ENCODE measurements at places on chromosomes 12 and 14.

GRCh38 chr14:68368850-68369249, 424.0 kb downstream of the ZFP36L1 start:
- no peak for DNase-seq

GRCh38 chr12:11651785-11652184, 2.3 kb downstream of the ETV6 start:
- peak; percentile 26 for DNase-seq

DNA sequence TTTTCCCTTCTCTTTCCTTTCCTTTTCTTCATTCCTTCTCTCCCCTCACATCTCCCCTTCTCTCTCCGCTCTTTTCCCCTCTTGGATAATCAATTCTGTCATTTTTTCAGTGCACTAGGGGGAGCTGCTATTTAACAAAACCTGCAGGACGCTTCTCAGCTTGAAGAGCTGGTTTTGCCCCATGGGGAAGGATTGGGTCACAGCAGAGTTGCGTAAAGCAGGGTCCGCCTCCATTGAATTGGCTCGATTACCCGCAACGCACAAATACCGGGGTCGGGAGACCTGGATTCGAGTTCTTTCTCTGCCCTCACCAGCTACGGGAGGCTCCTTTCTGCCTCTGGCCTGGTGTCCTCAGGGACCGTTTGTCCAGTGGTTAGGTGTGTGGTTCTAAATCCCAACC, 42.1 kb upstream of the CHGA start:
- DNase-seq, result no peak

GRCh38 chr14:42911642-42912041, 1305.0 kb downstream of the LRFN5 start:
- DNase-seq, result no peak

DNA sequence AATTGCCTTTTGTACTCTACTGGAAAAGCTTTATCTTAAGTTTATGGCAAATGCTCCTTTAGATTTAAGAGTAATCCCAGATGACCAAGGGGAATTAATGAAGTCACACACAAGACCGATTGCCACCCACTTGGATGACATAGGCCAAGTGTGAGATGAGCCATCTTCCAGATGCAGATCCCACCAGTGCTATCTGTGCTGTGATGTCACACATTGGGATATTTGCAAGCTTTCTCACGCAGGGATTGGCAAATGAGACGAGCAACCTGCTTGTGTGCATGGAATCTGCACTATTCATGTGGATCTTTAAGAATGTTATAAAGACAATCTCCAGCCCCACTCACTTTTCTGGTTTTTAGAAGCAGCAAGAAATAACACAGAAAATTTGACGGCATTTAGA, 602.1 kb upstream of the TMEM132C start:
- DNase-seq, result no peak

GRCh38 chr14:106610691-106611090, 1084.3 kb downstream of the TMEM121 start:
- DNase-seq, result no peak

DNA sequence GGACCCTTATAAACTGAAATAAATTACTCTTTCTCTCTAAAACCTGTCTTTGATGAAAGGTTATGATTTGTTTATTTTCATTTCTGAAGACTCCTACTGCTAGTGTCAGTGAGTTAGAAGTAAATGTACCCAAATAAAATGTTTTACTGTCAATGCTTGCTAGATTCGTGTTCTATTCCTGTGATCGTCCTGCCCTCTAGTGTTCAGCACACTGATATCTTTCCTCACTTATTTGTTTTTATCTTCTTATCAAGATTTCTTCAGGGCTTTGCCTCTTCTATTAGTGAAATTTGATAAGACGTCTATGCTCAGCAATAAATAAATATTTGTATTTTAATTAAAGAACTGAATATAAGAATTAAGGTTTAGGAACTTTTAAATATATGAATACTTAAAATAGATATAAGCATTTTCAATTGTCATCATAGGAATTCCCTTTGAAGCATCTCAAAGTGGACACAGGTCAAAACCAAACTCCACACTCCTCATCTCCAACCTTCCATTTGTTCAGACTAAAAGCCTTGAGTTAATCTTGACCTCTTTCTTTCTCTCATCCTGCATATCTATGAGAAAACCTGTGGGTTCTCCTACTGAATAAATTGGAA, 75.8 kb downstream of the C12orf50 start:
- DNase-seq, result no peak

DNA sequence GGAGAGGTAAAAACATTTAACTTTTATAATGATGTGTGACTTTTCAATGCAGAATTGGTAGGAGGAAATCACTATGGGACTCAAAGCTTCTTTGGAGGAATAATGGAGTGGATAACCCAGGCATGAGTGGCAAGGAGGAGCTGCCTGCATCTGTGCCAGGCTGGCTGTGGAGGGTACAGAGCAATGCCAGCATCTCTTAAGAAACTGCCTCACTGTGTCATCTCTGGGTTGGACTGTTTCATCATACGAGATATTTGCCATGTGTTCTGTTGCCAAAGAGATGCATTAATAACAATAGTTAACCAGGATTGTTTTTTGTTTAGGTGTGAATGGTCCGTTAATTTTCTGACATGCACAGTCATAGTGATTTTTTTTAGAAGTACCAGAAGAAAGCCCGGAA, 183.7 kb upstream of the NTF3 start:
- DNase-seq, result no peak

GRCh38 chr12:109020796-109021380, at the start of gene SVOP:
Gene SVOP (minus strand): TSS chr12:109021068. CDS start chr12:109020868, 200 bp downstream.
- peak; percentile 99 for DNase-seq

GRCh38 chr14:94180655-94181271, 6.6 kb downstream of the PPP4R4 start:
- no peak for DNase-seq

DNA sequence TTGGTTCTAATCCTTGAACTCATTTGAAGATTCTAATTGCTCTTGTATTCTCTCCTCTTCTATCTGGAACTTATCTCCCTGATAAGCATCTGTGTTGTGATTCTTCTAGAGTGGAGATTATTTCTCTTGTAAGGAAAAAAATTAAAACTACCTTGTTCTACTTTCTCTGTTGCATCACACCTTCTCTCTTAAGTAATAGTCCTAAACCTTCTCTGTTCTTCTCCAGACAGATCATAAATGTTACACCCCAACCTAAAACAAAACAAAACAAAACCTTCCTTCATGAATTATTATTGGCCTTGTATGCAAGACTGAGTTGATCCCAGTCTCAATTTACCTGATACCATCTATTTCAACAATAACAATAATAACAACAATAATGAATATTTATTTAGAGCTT, 612.1 kb downstream of the DIO2 start:
- no peak for DNase-seq

DNA sequence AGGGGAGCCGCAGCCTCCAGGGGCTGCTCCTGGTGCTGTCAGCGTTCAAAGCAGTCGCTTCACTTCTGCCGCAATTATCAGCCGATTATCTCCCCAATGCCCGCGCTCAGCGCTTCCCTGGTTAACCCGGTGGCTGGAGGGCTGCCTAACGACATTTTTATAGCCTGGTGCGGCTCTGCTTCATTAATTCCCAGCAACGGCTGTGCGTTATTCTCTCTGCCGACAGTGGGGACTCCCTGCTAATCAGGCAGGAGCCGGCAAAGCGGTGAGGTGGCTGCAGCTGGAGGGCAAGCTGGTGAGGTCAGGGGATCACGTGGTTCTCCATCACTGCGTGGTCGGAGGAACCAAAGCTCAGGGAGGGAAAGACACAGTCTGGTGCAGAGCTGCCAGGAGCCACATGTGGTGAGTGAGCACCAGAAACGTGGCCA, 62.9 kb downstream of the GLRX5 start:
- DNase-seq, result peak; percentile 80

- DNase-seq, result no peak
These were observed 106.2 kb downstream of the CRACR2A start for GRCh38 chr12:3646561-3647241.

- peak; percentile 80 for DNase-seq
These were observed 15.3 kb downstream of the TNFAIP2 start for GRCh38 chr14:103138301-103139131.

DNA sequence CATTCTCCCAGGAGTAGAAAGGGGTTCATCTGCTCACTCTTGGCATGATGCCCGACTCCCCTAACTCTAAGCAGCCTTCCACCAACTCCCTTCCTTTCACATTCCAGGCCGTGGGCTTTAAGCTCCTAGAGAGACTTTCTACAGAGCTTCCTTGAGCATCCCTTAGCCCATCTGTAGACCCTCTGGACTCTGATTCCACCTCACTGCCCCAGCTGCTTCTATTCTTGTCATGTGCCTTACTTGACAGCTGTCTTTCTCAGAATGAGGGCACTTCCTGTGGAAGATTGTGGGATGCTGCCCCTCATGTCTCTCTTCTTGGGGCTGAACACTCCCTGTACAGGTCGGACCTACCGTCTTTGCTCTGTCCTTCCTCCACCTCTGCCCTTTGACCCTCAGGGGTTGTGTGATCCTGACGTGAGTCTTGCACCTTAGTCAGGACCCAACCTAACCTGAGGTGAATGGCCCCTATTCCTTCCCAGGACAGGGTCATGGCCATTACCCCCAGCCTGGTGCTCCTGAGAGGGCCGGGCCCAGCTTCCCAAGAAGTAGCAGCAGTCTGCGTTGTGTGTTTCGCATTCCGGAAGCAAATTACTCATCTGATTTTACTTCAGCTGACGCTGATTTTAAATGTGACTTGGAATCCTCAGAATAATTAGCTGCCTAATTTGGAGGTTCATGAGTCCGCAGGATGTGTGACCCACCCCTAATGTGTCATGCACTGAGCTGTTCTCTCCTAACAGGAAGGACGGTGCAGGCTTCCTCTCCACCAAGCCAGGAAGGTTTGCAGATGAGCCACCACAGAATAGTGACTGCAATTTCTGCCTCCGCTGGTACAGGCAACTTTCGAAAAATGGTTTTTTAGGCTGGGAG, 2.7 kb upstream of the GALNT6 start:
- no peak for DNase-seq

DNA sequence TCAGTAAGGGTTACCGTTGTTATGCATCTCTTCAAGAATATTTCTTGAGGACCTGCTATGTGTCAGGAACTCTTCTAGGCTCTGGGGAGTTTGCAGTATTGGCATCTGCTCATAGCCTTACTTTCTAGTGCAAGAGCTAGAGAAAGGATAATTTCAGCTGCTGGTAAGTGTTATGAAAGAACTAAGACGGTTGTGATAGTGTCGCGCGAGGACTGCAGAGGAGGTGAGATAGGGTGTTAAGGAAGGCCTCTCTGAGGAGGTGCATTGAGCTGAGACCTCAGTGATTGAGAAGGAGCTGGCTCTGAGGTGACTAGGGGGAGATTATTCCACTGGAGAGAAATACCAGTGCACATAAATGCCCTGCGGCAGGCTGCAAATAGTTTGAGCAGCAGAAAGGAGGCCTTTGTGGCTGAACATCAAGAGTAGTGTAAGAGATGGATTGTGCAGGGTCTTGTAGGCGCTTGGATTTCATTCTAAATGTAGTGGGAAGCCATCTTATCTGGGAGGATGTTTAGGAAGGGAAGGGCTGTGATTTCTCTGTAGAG, 824 bp downstream of the DDX55 start:
- DNase-seq, result no peak

DNA sequence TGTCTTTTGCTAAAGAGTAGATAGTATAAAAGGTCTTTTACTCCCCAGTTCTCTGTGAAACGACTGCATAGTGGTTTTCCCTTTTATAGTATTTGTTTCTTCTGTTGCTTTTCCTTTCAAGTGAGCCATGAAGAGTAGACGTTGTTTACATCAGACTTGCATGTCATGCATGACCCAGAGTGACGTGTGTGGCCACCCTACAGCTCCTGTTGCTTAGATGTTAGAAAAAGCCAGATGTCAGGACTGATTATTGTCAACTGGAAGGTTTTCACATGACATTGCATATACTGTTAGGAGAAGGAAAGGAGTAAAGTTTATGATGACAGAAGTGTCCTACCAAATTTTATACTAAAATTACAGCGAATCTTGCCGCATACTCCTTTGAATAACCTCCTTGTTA, 1.3 kb upstream of the RD3L start:
- DNase-seq, result no peak

All from ecto neural progenitor cell (in vitro differentiated cells).